Activated CD8-positive, alpha-beta memory T cell treated with anti-CD3 and anti-CD28 coated beads, Interleukin-2, amount 10 ng/mL, durations not matched to agents 7 days and 5 days (primary cell): ENCODE measurements at places on chromosomes 6 and 20. TPM values are rescaled to one million over a fixed set of nuclear protein-coding genes. Genes with fewer than 3 reads are reported as not detected.
A peak's percentile ranks its signal among the peaks of the same experiment; 100 is the strongest.

CDH22 gene
- total RNA-seq: not detected

ANGPT4 gene
- not detected for total RNA-seq

GCNT2 gene
- 2.2 TPM for total RNA-seq

NMBR gene
- total RNA-seq: not detected

POPDC3 gene
- total RNA-seq: not detected

PNPLA1 gene
- not detected for total RNA-seq

FKBP1C gene
- total RNA-seq: 0.68 TPM

SRXN1 gene
- 20.0 TPM for total RNA-seq

PGC gene
- not detected for total RNA-seq

RIMS1 gene
- total RNA-seq: not detected

NANP gene
- 4.7 TPM for total RNA-seq

BCLAF1 gene
- 127 TPM for total RNA-seq

HSPA12B gene
- total RNA-seq: not detected

DNA sequence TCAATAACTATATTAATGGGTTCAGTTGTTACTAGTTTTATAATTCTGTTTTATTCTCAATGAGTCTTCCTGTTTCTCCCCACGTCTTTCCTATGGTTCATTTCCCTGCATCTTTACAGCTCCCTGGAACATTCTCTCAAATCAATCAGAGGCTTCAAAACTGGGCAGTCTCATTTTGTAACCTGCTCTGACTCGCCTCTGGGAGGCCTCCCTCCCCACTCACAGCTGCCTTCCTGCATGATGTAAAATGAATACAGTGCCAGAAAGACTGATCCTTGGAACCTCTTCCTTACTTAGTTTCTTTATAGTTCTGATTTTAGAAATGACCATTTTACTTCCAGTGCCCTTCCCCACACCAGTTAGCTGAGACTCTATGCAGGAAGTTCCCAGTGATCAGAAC, 103.9 kb downstream of the ESR1 start:
- no peak for DNase-seq

DNA sequence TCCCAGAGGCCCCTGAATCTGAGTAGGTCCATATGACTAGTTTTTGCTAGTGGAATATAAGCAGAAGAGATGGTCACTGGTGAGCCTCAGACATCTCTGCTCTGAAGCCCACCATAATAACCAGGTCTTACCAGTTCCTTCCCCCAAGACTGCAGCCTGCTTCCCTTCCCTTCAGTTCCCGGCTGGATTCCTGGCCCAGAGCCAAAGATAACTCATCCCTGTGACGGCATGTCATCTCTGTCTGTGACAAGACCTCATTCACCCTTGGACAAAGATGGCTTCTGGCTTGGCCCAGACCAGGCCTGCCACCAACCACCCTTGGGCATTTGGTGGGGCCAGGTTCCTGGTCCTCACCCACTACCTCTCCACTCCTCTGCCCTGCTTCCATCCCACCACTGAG, 145.5 kb upstream of the TOP1 start:
- DNase-seq: no peak

DNA sequence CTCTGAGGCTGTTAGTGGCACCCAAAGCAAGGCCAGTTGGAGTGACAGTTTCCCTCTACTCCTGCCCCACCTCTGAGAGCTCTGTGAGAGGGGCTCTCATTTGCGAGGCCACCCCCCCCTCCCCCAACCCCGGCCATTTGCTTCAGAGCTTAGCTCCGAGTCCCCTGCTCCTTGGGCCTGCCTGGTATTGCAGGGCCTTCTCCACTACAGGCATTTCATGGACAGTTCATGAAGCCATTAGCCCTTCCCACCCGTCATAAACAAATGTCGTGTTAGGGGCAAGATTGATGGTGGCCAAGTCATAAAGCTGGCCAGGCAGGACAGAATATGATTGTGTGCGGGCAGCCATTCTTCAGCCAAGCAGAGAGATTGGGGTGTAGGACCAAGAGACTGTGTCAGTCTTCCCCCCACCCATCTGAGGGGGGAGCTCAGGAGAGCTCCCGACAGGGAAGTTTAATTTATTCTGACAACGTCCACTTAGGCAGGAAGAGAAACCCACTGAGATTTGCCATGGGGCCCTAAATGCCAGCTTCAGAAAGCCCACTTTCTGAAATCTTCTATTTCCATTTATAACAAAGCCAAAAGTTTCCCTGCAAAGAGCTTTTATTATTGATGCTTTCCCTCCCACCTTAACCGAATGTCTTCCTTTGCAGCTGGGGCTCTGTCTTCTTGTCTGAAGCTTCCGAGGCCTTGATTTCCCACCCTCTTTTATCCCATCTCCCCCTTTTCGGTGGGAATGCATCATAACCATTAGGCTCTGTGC, 7.2 kb downstream of the FOXC1 start:
- DNase-seq: no peak

DNA sequence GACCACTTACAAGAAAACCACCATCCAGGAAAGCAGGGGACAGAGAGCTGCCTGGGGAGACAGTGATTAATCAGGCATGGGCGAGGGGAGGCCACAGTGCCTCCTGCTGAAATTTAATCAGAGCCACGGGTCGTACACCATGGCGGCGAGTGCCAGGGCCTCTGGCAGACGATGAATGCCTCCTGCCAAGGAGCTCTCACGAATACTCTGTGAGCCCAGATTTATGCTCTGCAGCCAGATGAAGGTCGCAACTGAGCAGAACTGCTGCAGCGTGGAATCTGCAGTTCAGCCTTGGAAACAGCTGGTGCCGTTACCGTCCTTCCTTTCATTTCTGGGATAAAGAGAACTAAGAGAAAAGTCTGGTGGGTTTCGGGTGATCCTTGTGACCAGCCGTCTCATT, 85.6 kb downstream of the BFSP1 start:
- no peak for DNase-seq

DNA sequence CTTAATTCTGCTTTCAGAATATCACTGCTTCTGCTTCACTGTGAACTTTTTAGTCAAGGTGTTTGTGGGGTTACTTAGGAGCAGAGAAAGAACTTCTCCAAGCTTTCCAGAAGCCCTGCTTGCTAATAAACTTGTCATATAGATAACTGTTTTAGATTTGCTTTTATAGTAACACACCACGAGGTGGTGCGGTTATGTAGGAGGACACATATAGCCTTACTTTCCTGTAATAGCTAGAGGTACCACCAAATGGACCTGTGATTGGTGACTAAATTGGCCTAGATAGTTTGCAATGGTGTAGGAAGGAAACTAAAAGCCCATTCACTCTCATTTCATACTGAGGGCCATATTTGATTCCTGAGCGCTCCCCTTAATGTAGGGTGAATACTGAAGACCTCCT, 52.3 kb upstream of the BCLAF1 start:
- DNase-seq: no peak

- no peak for DNase-seq
Measured at GRCh38 chr6:71083308-71083820, 126.5 kb upstream of the B3GAT2 start.

DNA sequence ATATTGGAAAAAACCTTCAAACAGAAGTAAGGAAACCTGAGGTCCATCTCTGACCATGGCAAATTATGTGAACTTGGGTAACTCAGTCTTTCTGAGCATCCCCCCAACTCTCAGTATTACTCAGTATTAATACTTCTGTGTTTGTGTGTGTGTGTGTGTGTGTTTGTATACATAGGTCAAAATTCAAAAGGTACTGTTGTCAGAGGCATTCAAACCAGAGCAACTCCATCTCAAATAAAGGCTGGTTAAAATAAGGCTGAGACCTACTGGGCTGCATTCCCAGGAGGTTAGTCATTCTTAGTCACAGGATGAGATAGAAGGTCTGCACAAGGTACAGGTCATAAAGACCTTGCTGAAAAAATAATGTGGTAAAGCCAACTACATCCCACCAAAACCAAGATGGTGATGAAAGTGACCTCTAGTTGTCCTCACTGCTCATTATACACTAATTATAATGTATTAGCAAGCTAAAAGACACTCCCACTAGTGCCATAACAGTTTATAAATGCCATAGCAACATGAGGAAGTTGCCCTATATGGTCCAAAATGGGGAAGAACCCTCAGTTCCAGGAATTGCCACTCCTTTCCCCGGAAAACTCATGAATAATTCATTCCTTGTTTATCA, 33.3 kb upstream of the SLC22A16 start:
- no peak for DNase-seq

- DNase-seq: no peak
Measured at GRCh38 chr6:119324718-119325117, 24.8 kb downstream of the MAN1A1 start.

- DNase-seq: no peak
Measured at GRCh38 chr20:9928281-9928737, 89.4 kb upstream of the PAK5 start.

GRCh38 chr6:114000069-114000468, 29.1 kb upstream of the HDAC2 start:
- DNase-seq: no peak

DNA sequence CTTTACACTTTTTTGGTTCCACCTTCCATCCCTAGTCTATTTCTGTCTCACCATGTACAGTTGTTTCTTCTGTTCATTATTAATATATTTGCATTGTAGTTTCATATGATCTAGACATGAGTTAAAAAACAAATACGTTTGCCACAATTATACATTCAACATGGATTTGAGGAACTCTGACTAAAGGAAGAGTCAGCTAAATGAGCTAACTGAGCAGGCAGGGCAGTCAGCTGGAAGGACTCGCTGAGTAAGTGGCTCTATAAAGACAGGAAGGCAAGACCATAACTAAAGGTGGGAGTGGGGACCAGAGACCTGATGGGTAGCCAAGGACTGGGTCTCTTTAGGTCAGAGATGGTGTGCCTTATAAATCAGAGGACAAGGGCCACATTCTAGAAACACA, 26.3 kb downstream of the TMX4 start:
- no peak for DNase-seq

DNA sequence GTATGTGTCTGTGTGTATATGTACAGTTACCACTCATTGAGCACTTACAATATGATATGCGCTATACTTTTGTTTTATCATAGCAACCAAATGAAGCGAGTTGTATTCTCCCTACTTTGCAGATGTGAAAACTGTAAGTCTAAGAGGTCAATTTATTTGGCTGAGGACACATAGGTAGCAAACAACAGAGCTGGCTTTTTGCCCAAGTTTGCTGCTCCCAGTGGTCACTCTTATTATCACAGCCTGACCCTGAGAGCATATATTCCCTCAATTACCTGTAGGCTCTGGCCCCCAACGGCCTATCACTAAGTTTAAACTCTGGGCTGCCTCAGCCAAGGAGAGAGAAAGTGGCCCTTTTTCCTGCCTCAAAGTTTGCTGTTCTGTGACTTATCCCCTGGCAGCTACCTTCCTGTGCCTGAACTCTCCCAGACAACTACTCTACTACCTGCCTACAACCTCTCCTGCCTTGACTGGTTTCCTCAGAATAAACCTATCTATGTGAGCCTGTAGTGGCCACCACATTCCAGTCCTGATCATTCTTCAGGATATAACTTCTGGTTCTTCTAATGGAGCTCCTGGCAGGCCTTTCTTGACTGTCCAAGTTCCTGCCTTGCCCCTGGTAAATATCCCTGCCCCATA, 221.8 kb downstream of the FRK start:
- no peak for DNase-seq

DNA sequence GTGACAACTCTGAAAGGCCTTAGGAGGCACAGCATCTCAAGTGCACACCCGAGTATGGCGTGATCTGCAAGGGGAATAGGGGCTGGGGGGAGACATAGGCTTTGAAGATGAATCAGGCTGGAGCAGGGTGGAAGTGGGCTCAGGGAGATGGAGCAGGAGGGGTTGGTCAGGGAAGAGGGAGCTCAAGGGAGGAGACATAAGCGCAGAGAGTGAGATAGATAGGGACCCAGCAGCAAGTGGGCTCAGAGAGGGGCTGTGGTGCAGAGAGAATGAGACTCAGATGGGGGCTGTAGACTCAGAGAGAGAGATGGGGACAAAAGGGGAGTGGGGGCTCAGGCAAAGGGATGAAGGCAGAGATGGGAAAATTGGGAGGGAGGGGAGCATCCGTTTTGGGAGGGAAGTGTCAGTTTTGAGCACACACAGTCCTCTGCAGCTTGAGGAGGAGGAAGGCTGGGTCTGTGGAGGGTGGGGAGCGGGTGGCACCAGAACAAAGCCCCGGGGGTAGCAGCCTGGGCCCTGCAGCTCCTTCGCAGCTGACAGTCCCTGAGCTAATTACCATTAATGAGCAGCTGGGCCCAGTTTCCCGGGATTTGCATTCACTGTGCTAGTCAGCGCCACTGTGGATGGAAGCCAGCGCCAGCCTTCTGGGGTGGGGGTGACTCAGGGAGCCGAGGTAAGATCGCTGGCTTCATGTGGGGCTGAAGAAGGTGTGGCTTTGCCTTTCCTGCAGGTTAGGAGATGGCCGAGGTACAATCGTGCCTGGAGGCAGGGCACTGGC, 18.7 kb downstream of the SRXN1 start:
- DNase-seq: no peak

GRCh38 chr6:84788689-84789088, 24.3 kb upstream of the TBX18 start:
- DNase-seq: no peak

- DNase-seq: peak; percentile 45
Measured at GRCh38 chr20:50283922-50284810, 93.5 kb downstream of the CEBPB start.

- peak; percentile 90 for DNase-seq
Measured at GRCh38 chr20:33663161-33664084, 1.3 kb downstream of the C20orf144 start.

DNA sequence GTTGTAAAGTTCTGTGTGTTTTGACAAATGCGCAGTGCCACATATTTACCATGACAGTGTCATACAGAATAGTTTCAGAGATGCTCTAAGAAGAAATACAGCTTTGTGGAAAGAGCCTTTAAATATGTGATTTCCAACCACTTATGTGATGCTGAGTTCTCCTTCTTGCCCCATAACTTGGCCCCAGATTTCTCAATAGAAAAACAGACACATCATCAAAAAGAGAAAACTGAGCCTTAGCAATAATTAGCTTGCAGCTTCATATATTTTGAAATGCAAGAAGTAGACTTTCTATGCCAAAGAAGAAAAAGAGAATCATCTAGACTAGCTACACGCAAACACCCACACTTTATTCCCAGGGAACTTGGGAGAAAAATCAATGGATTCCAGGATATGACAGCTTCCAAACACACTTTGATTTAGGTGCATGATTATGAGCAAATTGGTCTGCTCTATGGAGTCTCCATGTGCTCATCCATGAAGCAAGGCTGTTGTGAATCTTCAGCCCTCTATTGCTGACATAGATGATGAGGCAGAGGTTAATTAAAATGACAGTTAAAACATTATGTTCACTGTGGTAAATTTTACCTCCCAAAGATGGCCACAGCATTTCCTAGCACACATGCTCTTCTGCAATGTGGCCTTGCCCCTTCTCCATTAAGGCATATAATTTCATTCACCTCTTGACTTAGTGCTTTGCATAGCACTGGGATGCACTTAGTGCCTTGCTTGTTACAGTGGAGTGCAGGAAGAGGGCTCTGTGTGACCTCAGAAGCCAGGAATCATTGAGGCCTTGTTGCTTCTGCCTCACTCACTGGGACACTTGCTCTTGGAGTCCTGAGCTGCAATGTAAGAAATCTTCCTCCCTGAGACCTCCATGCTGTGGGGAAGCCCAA, 174.6 kb downstream of the SYNDIG1 start:
- no peak for DNase-seq

GRCh38 chr6:160818934-160819333, 116.9 kb downstream of the PLG start:
- no peak for DNase-seq

GRCh38 chr6:75499640-75500039, 6.0 kb upstream of the FILIP1 start:
- DNase-seq: no peak
